ENCODE measurements at places on chromosomes 4 and X.

GRCh38 chr4:144202081-144202480 lies 61.6 kb upstream of the GYPA start:
- DNase-seq = no peak

DNA sequence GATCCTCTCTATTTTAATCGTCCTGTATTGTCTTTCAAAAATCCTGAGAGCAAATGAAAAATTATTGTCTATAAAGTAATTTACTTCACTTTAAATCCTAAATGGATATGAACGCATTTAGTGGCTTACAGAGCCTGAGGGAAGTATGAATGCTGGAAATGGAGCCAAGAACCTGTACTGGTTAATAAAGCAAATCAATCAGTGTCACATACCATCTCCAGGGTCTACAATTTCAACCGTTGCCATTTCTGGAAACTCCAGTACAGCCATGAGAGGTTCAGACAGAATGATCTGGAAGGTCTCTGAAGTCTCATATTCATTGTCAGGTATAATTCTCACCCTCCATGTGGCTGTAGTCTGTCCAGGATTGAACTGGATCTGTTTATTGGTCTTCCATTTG lies 76.6 kb downstream of the FREM3 start:
- DNase-seq = peak; percentile 17

GRCh38 chr4:74638001-74638400 lies 156.3 kb downstream of the BTC start:
- no peak for DNase-seq

GRCh38 chr4:134200811-134201215 lies 776 bp downstream of the PABPC4L start:
- DNase-seq = no peak

- no peak for DNase-seq
These were observed 146.2 kb upstream of the JADE1 start for GRCh38 chr4:128663325-128663724.

GRCh38 chr4:184620212-184620867 lies 28.9 kb downstream of the CASP3 start:
- no peak for DNase-seq

DNA sequence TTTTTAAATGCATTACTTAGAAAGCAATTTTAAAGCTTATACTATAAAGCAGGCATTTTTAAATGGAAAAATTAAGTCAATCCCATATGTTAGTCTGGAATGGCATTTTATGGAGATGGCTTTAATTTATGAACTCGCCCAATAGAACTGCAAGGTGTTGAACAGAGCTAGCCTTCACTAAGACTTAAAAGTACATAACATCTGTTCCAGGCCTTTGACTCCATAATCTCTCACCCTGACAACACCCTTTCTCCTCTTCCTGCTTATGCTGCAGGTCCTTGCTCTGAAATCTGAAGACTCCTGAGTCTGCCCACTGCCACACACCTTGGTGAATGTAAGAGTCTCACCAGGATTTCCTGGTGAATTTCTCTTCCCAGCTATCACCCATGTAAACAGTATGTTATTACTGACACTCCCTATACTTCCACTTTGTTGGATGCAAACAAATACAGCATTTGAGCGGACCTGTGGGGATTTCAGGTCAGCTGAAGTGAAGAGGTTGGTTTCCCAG lies 17.7 kb upstream of the SLC39A8 start:
- no peak for DNase-seq

- DNase-seq = no peak
These were observed 69.8 kb downstream of the RBM47 start for GRCh38 chr4:40559585-40560465.

DNA sequence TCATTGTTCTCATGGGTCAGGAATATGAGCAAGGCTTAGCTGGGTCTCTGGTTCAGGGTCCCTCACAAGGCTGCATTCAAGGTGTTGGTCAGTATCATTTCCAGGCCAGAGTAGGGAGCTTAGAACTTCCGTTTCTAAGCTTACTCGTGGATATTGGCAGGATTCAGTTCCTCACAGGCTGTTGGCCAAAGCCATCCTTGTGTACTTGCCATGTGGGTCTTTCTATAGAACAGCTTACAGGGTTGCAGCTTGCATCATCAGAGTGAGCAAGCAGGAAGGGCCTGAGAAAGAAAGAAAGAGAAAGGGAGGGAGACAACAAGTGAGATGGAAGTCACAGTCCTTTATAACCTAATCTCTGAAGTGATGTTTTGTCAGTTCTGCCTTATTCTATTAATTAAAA lies 5.1 kb upstream of the LIMCH1 start:
- no peak for DNase-seq

GRCh38 chrX:129760981-129761380 lies 18.8 kb upstream of the SASH3 start:
- DNase-seq = no peak

DNA sequence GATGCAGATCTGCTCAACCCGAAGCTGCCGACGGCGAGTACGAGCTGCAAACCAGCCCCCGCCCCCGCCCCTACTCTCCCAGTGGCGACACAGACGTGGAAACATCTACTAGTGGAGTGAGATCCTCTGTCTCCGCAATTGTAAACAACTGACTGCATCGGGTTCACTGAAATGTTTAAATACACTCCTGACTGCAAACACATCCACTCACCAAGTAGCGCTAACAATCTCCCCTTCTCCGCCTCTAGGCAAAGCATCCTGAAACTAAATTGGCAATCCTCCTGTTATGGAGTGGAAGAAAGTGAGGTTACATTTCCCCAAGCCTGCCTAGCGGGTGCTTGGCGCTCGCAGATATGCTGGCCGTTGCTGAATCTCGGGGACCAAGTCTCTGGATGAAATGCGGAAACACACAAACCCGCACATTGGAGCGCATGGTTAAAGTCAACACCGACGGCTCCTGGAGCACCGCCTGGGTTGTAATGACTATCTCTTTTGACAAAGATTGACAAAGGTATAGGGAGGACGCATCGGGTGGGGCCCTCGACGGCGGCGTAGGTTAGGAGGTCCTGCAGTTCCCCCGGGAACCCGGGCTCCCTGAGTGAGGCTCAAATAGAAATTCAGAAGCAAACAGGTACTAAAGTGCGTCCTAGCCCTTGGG lies 117.0 kb upstream of the TEX13C start:
- DNase-seq = peak; percentile 23

GRCh38 chr4:64883087-64883807 lies 474.0 kb upstream of the TECRL start:
- DNase-seq = no peak

All from muscle of back (tissue), 13 donors.